ENCODE measurements at places on chromosomes 11 and 22.

GRCh38 chr11:78313181-78313795, 104.3 kb downstream of the GAB2 start:
- DNase-seq = no peak

DNA sequence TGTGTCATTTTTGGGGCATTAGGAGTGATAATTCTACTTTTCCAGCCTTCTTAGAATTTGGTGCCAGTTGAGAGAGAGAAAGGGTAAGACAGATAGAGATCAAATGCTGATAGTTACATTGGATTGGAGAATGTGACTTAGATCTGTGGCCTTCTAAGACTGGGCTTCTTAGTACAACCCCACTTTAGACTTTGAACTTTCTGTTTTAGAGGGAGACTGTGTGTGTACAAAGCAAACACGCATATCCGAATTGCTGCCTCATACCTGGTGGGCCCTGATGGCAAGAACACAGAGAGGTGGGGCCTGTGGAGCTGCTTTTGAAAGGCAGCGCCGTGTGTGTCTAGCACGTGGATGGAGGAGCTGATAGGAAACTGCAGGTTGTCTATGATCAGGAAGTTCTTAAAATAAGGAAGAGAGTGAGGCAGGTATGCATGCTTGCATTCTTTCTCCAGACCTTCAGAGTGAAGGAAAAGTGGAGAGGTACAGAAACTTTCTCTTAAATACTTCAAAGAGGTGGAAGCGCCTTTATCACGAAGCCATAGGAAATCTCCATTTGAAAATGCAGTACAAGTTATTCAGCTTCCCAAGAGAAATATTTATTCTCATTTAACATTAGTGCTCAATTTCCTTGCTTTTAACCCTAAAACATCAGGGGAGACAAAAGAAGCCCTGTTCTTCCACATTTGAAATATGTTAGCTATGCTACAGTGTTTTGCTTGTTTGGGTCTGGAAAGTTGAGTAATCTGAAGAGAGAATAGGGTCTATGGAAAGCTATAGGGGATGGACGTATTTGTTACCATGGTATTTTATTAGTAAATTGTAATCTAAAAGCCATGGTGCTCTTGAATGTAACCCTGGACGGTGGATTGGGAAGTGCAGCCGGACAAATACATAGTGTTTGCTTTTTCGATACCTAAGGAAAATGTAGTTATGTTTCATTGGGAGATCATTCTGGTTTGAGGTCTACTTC, 13.7 kb downstream of the PDHX start:
- DNase-seq = no peak

- DNase-seq = no peak
Observed at GRCh38 chr22:32686354-32686753, 115.2 kb upstream of the TIMP3 start.

DNA sequence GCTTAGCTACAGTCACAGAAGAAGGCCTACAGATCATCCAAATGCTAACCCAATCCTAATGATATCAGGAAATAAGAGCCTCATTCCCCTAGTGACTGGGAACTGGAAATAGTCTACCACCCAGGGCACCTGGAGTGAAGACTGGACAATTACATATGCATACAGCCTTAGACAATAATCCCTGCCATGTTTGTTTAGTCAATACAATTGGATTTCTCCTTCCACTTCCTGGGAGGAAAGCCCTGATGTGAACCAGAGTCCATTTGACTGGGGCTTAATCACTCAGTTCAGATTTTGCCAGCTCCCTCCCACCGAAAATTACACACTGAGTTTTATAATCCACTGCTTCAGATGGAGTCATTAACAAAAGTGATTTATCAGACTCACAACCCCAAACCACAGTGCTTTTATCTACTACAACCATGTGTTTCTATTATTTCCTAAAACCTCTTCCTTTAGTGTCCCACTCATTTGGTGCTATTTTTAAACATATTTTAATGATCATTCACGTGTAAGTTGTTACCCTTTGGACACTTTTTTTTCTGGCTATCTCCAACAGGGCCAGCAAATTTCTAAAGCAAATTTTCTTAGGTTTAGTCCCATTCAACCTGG, 29.9 kb downstream of the CWF19L2 start:
- DNase-seq = no peak

DNA sequence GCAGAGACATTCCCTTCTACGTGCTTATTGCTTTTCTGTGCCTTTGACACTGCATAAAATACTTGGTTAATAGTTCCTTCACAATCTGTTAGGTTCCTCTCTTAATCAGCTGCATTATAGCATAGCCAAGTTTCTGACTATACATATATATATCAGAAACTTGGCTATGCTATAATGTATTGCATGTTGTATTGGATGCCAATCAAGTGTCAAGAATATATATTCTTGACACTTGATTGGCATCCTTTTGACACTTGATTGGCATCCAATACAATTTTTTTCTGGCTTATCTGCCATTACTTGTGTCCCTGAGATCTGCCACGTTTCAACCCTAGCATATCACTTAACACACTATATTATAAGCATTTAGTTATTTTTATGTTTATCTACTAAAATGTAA, 949.7 kb upstream of the TENM4 start:
- no peak for DNase-seq

GRCh38 chr22:31612891-31613285, 49.1 kb downstream of the PISD start:
- DNase-seq = no peak

- DNase-seq = no peak
Observed at GRCh38 chr22:37999640-38000272, 15.4 kb upstream of the SOX10 start.

DNA sequence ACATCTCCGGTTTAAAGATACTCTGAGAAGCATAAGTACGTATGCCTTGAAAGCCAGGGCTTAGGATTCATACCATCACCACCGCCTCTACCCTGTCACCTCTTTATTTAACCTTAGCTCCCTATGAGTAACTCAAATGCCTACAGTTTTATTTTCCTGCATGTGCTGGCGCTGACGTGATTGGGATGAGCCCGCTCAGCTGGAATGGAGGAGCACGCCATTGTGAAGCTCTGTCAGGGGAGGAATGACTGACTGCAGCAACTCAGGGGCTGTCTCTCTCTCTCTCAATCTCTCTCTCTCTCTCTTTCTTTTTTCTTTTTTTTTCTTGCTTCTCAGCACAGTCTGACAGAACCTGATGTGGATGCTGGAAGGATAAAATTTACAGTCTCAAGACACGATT, 12.4 kb downstream of the CAVIN3 start:
- DNase-seq = no peak

DNA sequence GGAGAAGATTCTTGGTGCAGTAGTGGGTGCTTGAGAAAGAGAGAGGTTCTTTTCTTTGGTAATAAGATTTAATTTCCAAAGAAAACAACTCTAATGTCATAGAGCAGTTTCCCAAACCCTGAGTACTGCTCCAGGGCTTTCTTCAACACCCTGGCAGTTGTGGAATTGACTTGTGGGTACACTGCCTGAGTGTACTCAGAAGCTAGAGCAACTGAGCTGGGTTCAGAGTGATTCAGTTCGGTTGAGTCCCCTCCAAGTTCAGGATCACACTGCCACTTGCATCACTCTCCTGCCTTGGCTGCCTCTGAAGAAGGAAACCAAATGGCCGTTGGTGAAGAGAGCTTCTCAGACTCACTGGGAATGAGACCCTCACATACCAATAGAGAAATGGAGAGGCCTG, 5.3 kb downstream of the DMC1 start:
- no peak for DNase-seq

DNA sequence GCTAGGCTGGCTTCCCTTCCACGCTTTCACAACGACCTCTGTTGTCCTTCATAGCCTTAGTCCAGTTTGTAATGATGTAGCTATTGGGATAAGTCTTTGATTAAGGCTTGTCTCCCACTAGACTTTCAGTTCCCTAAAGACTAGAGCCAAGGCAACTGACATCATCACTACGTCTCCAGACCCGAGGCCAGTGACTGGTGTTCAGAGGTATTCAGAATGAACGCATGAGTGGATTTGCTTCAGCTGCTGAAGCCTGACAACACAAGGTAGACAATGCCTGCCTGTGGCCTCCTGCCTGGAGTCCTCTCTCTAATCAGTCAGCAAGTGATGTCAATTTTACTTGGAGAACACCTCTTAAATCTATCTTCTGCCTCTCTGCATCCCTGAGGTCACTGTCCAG, 13.6 kb downstream of the EFCAB6 start:
- no peak for DNase-seq

- no peak for DNase-seq
Observed at GRCh38 chr11:48162885-48163268, 53.7 kb upstream of the OR4B1 start.

GRCh38 chr11:66066751-66067150, 3.3 kb upstream of the PACS1 start:
- no peak for DNase-seq

DNA sequence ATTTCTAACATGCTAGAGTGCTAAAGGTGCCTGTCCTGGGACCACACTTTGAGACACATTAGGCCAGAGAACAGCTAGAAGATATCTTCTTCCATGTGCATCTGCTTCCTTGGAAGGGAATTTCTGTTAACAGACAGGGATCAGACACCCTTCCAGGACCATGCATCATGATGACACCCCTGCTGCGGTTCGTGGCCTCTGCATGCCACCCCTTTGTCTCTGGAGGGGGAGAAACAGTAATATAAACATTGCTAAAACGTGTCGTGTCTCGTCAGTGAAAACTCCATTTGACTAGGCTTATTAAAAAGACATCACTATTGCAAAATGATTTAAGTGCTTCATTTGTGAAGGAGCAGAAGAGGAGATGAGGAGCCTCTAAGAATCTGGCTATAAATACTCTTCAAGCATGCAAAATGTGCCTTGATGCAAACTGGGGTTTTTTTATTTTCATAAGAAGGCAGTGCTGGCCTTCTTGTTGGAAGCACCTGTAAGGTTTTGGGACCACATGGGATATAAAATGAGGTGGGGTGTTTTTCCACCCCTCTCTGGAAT, 141.6 kb downstream of the MYO18B start:
- DNase-seq = no peak

- DNase-seq = no peak
Observed at GRCh38 chr22:46934746-46935491, 172.5 kb downstream of the TBC1D22A start.

DNA sequence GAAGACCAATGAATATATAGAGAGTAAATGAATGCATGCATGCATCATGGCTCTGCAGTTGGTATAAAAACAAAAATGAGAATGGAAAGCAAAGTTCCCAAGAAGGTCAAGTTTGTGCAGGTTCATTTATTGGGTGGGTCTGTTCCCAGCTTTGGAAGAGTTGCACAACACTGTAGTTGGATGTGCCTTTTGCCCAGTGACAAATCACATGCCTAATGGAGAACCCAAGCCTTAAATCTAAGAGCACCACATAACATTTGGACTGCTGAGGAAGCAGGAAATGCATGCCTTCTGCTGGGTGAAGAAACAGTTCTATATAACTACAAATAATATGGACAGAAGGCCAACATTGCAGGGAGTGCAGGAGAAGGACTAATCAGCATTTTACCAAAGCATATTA, 30.6 kb downstream of the PRCP start:
- no peak for DNase-seq

DNA sequence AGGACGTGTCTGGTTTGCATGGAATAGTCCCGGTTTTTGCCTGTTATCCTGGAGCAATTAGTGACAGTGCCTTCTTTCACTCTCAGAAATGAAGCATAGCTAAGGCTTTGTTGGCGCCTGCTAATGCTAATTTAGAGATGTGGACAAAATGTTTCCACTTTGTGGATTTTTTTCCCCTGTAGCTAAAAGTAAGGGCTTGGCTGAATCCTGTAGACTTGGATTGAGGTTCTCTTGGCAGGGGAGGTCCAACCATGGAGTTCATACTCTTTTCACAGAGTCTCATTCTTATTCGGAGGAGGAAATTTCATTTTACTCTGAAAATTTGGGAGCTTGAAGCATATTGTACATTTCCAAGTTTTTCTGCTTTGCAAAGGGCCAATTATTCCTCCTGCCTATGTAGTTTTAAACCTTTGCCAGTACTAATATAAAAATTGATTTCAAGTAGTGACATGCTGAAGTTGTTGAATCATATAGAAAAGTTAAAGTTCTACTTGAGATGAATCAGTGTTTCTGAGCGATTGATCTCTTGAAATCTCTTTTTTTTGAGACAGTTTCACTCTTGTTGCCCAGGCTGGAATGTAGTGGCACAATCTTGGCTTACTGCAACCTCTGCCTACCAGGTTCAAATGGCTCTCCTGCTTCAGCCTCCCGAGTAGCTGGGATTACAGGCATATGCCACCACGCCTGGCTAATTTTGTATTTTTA, 20.0 kb downstream of the PPFIA1 start:
- DNase-seq = no peak

GRCh38 chr22:28449041-28449440, 230.6 kb downstream of the TTC28 start:
- DNase-seq = no peak

DNA sequence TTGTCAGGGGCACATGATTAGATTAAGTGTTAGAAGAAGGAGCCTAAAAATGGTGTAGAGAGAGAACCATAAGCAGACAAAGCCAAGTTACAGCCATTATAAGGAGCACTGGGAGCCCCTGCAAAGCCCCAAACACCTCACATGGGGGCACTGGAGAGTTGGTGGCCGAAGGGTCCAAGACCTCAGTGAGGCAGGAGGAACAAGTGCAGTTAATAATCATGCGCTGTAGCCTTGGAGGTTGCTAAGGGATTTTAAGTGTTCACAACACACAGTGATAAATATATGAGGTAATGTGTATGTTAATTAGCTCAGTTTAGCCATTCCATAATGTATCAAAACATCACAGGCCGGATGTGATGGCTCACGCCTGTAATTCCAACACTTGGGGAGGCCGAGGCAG, 54.4 kb upstream of the JAM3 start:
- DNase-seq = no peak

- no peak for DNase-seq
Observed at GRCh38 chr11:19079643-19080440, 19.3 kb upstream of the MRGPRX2 start.

- DNase-seq = no peak
Observed at GRCh38 chr11:4704054-4704789, at the start of gene MMP26. Gene MMP26, plus strand, starts transcription at chr11:4704784.

- no peak for DNase-seq
Observed at GRCh38 chr11:80636999-80637398, 1196.2 kb upstream of the TENM4 start.

DNA sequence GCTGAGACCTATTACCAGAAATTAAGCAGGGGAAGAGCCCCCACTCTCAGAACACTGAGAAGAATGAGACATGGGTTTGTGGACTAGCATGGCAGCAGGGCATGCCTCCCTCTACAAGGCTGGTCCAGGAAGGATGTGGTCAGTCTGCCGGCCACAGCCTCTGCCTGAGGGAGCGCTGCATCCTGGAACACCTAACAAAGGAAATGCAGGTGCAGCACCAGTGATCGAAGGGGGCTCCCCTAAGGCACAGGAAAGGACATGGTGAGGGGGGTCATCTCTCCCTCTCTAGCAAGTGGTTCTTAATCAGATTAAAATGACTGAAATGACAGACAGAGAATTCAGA, 40.6 kb upstream of the ARL14EP start:
- no peak for DNase-seq

- DNase-seq = no peak
Observed at GRCh38 chr11:128503245-128503991, 83.9 kb downstream of the ETS1 start.

GRCh38 chr11:133966921-133967598, 10.3 kb upstream of the IGSF9B start:
- DNase-seq = no peak

All from iPS DF 19.7 (cell line).